ENCODE measurements at places on chromosomes 12 and 14. TPM values are rescaled to one million over a fixed set of nuclear protein-coding genes. Genes with fewer than 3 reads are reported as not detected.

The CALCOCO1 gene
- 35.7 TPM for total RNA-seq

The RFX4 gene
- not detected for total RNA-seq

The IKZF4 gene
- 0.30 TPM for total RNA-seq

The VWF gene
- total RNA-seq: 0.03 TPM

The WNT1 gene
- not detected for total RNA-seq

The VIPAS39 gene
- 36.3 TPM for total RNA-seq

The KIF5A gene
- total RNA-seq: not detected

The BICDL1 gene
- not detected for total RNA-seq

The TOMM20L gene
- not detected for total RNA-seq

DNA sequence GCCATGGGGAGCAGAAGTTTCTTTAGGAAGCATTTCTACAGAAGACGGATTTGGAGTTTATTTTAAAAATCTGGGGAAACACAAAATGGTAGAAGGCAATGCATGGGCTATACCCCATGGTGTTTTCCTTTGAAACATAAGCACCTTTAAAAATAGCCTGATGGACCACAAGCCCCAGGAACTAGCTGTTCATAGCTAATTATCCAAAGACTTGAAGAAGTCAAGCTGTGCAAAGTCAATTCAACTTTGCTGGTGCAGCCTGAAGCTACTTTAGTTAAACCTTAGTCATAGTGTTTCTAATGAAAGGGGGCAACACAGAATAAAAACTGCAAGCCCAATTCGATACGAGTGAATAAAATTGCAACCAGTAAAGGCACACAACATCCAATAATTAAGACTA is 732.5 kb downstream of the GALC start:
- no peak for DNase-seq

GRCh38 chr14:96573473-96574100 is 71.4 kb downstream of the PAPOLA start:
- no peak for DNase-seq

DNA sequence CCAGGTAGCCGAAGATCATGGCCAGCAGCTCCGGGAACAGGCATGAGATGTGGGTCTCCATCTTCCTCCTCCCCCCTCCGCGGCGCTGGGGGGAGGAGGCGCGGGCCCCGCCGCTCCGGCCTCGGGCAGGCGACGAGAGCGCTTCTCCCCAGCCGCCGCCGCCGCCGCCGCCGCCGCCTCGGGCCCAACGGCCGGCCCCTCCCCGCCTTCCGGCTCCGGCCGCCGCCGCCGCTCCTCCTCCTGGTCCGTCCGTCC is 448 bp downstream of the FBXL14 start:
- no peak for DNase-seq

GRCh38 chr12:49068879-49069506 is 786 bp downstream of the RHEBL1 start:
- DNase-seq: no peak

GRCh38 chr14:90999299-90999698 is 61.1 kb downstream of the RPS6KA5 start:
- no peak for DNase-seq

GRCh38 chr12:6145564-6145963 is 21.1 kb upstream of the VWF start:
- no peak for DNase-seq

GRCh38 chr12:59708484-59708883 is 112.7 kb downstream of the SLC16A7 start:
- no peak for DNase-seq

DNA sequence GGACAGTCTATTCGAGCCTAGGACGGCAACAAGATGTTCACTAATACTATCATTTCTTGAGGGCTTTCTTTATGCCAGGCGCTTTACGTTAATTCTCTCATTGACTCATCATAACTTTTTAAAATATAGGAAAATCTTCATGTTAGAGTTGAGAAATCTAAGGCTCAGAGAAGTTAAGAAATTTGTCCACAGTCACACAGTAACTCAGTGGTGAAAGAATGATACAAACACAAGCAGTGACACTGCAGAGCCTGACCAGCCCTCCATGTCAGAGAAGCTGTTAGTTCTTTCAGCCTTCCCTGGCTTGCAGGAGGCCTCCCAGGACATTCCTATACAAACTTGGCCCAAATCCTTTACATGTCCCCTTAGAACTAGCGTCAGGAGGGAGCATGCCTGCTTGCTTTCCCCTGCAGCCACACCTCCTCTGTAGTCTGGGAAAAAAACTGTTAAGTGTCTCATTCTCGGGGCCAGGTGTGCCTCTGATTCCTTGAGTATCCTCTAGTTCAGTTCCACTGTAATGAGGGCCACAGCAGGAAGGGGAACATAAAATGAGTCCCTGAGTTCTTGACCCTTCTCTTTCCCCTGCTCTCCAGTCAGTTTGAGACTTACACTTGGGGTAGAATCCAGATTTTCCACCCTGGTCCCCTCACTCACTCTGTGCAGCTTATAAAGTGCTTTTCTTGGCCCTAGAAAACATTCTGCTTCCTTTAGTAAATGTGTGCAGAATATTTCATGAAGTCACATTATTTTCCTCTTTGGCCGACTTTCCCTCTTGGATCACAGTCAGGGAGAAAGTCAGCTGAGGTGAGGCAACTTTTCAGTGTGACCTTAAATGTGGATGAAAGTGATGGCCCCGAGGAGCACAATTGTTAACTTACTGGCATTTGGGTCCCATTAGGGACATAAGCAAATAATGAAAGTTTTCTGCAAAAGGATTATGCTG is 152.2 kb upstream of the HIF1A start:
- DNase-seq: no peak

- DNase-seq: no peak
These were observed 54.7 kb upstream of the PLEKHG3 start for GRCh38 chr14:64649383-64649998.

DNA sequence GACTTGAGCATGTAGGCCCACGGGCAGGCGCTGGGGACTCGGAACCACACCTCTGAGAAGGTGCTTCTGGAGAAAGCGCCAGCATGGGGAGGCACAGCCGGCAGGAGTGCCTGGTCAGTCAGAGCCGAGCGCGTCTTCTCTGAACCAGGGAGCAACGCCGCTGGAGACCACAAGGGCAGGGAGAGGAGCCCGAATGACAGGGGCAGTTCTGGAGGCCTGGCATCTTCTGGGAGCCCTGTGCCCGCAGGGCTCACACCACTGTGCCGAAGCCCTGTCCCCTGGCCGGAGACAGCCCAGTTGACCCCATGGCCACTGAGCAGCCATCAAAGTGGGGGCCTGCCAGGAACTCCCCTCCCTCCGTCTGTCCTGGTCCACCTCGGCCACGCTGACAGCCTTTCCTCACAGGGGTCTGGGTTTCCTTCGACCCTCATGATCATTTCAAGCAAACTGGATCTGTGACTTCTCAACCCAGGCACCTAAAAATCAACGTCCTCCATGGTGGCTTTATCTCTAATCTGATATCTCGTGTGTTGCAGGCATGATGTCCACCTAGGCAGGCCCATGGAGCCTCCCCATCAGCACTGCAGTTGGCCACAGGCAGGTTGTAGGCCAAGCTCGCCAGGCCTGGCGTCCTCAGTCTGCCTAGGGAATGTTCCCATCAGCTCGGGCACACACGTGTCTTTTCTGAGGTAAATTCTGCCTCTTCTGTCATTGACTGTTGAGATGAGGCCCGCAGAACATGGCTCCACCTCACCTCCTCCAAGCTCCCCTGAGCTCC is 299.3 kb upstream of the RTL1 start:
- DNase-seq: no peak

DNA sequence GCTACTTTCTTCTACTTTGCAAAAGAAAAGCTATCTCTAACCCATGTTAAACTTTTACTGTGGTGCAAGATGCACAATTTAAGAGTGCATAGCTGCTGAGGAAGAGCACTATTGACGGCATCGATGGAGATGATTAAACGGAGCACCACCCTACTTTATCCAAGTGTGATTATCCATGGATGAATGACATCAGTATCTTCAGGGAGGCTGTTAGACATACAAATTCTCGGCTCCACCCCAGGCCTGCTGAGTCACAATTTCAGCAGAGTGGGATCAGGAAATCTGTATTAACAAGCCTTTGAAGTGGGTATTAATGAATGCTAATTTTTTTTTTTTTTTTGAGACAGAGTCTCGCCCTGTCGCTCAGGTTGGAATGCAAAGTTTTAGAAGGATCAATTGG is 16.2 kb downstream of the SLC2A14 start:
- DNase-seq: no peak

- no peak for DNase-seq
These were observed 116.2 kb upstream of the MAP1LC3B2 start for GRCh38 chr12:116442946-116443345.

DNA sequence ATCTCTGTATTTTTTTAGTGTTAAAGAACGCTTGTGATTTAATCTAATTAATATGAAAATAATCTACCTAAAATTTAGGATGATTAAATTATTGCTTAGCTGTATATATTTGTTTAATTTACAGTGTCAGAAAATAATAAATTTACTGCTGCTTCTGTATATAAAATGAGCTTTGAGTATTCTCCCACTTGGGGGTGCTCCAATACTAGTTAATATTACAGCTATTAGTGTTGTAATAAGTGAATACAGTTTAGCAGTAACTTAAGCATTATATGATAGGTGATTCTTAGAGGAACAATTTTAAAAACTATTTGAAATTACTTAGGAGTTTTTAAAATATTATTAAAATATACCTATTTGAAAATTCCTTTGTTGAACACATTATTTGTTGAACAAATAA is 62.2 kb downstream of the PAPOLA start:
- no peak for DNase-seq

GRCh38 chr14:21072031-21072473 is 1.9 kb downstream of the ARHGEF40 start:
- peak; percentile 14 for DNase-seq

GRCh38 chr14:22848351-22849164 is 12.2 kb downstream of the MMP14 start:
- DNase-seq: peak; percentile 96

DNA sequence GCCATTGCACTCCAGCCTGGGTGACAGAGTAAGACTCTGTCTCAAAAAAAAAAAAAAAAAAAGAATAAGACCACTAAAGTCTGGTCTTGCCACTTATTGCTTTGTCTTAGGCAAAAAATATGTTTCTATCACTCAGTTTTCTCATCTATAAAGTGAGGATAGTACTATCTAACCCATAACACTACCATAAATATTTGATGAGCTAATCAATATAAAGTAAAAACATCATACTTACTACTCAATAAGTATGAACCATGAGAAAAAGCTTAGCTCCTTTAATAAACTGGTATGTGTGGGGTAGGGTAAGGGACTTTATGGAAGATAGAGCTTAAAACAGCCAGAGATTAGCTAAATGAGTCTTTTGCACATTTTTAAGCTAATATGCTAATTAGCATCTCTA is 85.5 kb downstream of the GXYLT1 start:
- no peak for DNase-seq

- peak; percentile 73 for DNase-seq
These were observed 43.6 kb upstream of the ANO2 start for GRCh38 chr12:5988659-5989116.

DNA sequence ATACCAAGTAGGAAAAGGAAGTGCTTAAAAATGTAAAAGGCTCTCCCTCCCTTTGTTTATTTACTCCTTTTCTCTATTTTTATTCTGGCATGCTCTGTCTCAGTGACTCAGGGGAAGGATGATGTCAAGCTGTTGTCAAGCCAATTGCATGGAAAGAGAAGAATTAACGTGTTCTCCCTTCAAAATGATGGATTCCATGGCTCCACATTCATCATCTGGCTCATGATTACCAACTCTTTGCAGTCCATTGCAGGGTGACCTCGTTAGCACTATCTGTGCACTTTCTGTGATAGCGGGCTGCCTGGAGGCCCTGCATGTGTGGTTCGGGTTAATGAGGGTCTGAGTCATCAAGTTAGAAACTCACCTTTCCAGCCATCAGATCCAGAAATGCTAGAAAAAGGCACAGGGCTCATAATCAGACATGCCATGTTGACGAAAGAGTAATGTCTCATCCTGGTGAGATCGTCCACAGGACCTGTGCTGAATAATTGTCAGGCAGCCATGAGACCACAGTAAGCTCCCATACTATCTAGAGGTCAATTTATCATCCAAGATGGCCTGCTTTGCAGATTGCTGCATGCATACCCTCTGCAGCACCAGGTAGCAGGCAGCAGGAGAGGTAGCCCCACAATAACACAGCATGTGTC is 79.2 kb upstream of the BTG1 start:
- peak; percentile 47 for DNase-seq

GRCh38 chr12:65791400-65791799 is 32.9 kb upstream of the HMGA2 start:
- DNase-seq: no peak

DNA sequence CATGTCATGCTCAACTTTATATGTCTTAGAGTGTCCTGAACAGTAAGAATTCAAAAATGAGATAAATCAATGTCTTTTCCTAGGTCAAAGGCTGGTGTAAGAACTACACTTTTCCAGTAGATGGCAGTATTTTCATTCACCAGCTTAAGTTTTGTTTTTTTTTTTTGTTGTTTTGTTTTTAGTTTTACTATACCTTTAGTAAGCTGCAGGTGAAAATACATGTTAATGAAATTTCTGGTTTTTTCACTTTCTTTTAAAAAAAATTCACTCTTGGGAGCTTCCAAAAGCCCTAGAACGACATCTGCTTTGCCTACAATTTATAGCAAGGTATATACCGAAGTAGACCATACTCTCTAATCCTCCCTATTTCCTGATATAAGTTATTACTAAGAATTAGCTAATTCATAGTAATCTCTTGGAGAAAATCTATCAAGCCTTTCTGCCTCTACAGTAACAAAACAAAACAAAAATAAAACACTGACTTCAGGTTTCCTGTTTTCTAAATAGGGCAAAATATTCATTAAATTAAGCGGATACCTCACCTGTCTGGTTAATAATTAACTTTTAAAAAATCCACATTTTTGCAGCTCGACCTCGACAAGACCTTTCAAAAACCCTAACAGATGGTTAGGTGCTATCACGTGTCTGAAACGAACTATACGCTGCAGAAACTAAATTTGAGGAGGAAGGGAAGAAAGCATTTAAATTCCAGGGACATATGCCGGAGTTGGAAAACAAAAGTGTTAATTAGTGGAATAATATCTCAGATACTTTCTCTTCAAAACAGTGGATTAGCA is 2.7 kb upstream of the SAMD4A start:
- no peak for DNase-seq

- peak; percentile 51 for DNase-seq
These were observed 617.6 kb downstream of the LRFN5 start for GRCh38 chr14:42224053-42224888.

DNA sequence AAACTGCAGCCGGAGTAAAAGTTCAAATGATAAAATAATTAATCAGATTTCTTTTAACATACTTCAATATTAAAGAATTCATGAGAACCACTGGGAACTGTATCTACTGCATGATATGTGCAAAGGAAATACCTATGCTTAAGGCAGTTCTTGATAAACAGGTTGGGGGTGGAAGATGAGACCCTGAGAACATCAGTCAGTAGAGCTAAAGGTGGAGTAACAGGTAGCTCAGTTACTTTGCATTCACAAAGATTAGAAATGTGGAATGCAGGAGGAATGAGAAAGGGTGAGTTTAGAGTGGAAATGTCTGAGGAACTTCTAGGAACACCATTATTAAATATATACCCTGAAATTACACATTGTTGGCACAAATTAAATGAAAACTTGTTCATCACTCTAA is 78.6 kb downstream of the COX16 start:
- no peak for DNase-seq
